Endothelial cell of umbilical vein (primary cell): ENCODE measurements at places on chromosomes 16 and 17. TPM values are rescaled to one million over a fixed set of nuclear protein-coding genes. Genes with fewer than 3 reads are reported as not detected.

DNA sequence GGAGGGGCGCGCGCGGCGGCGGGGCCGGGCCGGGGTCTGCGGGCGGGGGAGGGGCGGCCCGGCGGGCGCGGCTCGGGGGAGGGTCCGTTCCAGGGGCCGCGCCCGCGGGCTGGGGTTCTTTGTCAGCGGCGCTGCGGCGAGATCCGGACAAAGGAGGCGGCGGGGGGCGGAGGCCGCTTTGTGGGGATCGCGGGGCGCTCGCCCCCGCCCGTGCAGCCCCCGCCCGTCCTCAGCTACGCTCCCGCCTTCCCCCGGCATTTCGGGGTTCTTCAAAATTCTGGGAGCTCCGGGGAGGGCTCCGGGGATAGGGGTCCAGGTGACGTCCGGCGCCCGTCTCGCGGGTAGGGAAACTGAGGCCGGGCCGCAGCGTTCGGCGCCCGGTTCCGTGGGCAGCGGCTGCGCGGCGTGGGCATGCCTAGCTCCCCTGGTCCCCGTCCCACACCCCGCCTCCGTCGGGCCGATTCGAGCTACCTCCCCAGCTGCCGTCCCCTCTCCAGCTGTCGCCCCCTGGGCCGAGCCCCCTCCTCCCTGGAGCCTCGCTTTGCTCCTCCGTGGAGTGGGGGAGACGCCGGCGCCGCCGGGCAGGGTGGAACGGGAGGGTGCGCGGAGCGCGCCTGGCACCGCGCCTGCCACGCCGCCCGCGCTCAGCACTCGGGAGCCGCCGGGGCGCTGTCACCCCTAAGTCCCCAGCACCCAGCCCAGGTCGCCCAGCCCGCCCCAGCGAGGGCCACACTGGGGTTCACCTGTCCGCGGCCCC, 546 bp downstream of the SNN start:
- H3K27ac ChIP-seq: no peak overlapping the region
- no peaks in the 10 kb centered on the region for H3K27me3 ChIP-seq
- no peaks in the 10 kb centered on the region for H3K36me3 ChIP-seq
- H3K4me1 ChIP-seq: peaks cover 13% of the 10 kb centered on the region
- no peak for DNase-seq

- H3K27ac ChIP-seq: no peak overlapping the region
- no peaks in the 10 kb centered on the region for H3K36me3 ChIP-seq
- peaks cover 2% of the 10 kb centered on the region for H3K27me3 ChIP-seq
- peaks cover 3% of the 10 kb centered on the region for H3K4me1 ChIP-seq
- no peak for DNase-seq
Observed at GRCh38 chr16:50372611-50373344, 4.0 kb upstream of the BRD7 start.

- peak overlapping the region; percentile 94 for H3K27ac ChIP-seq
- peak overlapping the region; percentile 62 for H3K4me3 ChIP-seq
Observed at GRCh38 chr17:39461926-39462569, 762 bp downstream of the CDK12 start.

DNA sequence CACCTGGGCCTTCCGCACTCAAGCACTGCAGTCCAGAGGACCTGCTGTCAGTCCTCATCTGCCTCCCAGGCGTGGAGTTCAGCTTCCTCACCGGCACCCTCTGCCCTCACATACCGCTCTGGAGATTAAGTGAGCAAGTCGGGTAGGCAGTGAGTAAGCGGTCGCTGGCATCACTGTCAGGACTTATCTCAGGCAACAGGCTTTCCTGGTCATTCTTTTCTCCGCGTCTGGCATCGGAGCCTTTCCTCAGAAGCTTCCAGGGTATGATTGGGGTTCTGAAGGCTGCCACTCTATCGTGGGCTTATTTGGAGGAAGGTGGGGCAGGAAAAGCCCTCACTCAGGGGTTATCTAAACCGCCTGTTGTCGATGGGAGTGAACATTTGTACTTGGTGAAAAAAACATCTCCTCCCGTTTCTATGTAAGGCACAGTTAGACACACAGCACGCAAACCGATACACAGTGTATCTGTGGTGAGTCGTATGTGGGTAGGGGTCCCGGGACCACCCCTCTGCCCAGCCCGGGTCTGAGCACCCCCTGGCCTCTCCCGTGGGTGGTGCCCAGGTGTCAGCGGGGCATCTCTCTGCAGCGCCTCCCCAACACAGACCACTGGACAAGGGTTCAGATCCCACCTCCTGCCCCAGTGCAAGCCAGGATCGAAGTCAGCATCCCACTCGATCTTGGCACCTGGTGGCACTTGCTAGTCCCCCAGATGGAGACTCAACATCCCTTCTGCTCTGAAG, 92.5 kb upstream of the PLCG2 start:
- no peak overlapping the region for H3K4me3 ChIP-seq
- no peaks in the 10 kb centered on the region for H3K27me3 ChIP-seq
- H3K4me1 ChIP-seq: peaks cover 29% of the 10 kb centered on the region
- no peaks in the 10 kb centered on the region for H3K36me3 ChIP-seq
- peak; percentile 99 for DNase-seq

DNA sequence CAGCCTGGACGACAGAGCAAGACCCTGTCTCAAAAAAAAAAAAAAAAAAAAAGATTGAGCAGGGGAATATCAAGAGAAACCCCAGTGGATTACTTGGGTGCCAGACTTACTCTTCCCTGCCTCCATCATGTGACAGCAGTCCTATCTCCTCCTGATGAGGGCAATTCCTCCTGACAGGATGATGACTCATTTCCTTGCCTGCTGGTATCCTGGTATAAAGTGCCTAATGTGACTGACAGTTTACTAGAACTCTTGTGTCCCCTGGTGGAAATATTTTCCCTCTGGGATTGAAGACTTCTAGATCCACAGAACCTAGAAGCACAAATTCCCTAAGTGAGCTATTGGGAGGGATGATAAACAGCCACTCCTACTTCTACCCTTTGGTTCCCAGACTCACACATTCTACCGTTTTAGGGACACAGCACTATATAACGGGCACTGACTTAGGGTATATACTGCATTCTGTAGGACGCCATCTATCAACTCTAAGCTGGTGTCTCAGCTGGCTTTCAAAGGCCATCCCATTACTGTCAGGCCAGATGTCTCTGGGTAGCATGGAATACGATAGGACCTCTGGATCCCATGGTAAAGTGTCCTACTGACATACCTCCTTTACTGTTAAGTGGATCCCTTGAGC, 114.6 kb upstream of the MED13 start:
- DNase-seq: peak; percentile 80
- no peaks in the 10 kb centered on the region for H3K27me3 ChIP-seq
- peaks cover 17% of the 10 kb centered on the region for H3K4me1 ChIP-seq
- no peak overlapping the region for H3K27ac ChIP-seq
- H3K4me3 ChIP-seq: no peak overlapping the region

DNA sequence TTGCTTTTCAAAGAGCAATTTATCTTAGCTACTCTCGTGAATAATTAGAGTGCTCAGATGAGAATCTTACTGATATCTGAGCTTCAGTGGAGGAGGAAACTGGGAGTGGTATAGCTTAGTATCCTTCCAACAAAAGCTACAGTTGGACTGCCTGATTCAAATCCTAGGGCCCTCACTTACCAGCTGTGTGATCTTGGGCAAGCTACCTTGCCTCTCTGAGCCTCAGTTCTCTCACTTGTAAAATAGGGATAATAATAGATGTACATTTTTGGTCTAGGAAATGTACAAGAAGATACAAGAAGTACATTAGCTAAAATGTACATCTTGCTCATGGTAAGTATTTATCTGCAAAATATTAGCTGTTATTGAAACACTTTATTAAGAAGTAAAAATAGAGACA, 502.0 kb downstream of the HAPSTR1 start:
- no peaks in the 10 kb centered on the region for H3K27me3 ChIP-seq
- DNase-seq: no peak
- no peaks in the 10 kb centered on the region for H3K4me1 ChIP-seq
- no peak overlapping the region for H3K27ac ChIP-seq

Gene ZNF768
- total RNA-seq: 24.7 and 25.1 TPM in 2 replicates

DNA sequence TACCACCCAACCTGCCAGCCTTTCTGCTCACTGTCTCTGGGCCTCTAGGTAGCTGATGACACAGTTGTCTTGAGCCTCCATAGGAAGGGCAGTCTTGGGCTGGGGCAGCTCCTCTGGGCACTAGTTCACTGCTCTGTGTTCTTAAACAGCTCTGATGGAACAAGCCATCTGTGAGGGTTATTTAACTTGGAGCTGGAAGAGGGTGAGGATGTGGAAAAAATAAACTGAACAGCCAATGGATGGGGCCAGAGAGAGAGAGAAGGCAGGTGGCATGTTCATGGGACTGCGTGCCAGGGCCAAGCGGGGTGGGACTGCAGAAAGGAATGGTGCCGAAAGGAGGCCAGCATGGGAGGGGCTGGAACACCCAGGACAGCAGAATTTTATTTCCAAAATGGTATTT, 52.6 kb downstream of the HIC1 start:
- no peak overlapping the region for H3K27ac ChIP-seq
- DNase-seq: no peak
- no peaks in the 10 kb centered on the region for H3K36me3 ChIP-seq
- H3K4me1 ChIP-seq: peaks cover 19% of the 10 kb centered on the region
- no peak overlapping the region for H3K4me3 ChIP-seq

GRCh38 chr17:14282726-14283125, 18.2 kb upstream of the HS3ST3B1 start:
- no peak for DNase-seq
- H3K27me3 ChIP-seq: no peaks in the 10 kb centered on the region
- H3K27ac ChIP-seq: no peak overlapping the region
- no peaks in the 10 kb centered on the region for H3K36me3 ChIP-seq
- no peaks in the 10 kb centered on the region for H3K4me1 ChIP-seq

DNA sequence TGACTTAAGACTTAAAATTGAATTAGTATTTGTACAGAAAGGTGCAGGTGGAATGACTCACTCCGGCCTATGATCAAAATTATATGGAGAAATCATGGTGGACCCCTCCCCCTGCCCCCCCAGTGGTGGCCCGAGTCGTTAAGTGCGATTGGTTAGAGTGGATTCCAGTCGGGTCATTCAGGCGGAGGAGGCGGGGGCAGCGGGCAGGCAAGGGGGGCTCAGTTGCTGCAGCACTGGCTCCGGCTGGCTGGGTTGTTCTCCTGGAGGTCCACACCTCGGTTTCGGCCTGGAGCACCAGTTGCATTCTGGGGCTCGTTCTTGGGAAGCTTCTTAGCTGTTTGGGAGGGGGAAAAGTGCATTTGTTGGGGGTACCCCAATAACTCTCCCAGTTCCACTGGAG, 3.0 kb downstream of the HSPB9 start:
- DNase-seq: no peak
- H3K4me1 ChIP-seq: peaks cover 18% of the 10 kb centered on the region
- H3K27ac ChIP-seq: no peak overlapping the region
- no peak overlapping the region for H3K4me3 ChIP-seq
- H3K27me3 ChIP-seq: no peaks in the 10 kb centered on the region

- peak; percentile 41 for DNase-seq
- peaks cover 4% of the 10 kb centered on the region for H3K36me3 ChIP-seq
- no peak overlapping the region for H3K4me3 ChIP-seq
- H3K27ac ChIP-seq: peak overlapping the region; percentile 92
- peaks cover 41% of the 10 kb centered on the region for H3K4me1 ChIP-seq
Observed at GRCh38 chr16:75580-76501, 2.2 kb upstream of the MPG start.

DNA sequence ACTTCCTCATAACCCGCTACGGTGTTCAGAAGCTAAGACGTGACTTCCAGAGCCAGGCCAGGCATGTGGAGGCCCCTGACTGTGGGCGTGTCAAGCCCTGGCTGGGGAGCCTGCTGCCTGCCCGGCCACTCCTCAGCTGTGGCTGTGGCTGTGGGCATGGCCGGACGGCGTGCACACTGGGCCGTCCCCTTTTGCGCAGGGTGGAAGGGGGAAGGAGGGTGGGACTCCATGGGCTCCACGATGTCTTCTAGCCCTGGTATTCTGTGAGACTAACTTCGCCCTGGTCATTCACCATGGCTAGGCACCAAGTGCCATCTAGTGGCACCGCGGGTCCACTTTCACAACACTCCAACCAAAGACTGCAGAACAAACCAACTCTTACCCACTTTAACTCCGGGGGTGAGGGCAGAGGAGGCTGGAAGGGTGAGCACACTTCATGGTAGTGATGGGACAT, 67.9 kb downstream of the N4BP1 start:
- no peak overlapping the region for H3K4me3 ChIP-seq
- DNase-seq: peak; percentile 49
- H3K36me3 ChIP-seq: peaks cover 15% of the 10 kb centered on the region
- H3K4me1 ChIP-seq: no peaks in the 10 kb centered on the region

DNA sequence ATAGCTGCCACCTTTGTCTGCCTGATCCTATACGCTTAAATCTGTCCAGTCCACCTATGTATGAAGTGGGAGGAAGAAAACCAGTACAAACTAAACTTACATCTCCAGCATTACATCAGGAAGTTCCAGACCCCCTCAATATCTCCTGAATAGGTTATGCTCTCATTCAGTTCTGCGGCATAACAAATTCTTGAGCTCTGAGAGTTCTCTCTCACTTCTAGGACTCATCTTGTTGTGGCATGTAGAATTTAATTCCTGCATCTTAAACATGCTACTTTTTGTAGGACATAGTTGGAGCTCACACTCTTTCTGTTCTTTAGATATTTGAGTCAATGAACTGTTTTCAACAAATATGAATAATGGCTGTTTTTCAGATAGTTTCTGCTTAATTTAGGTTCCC, 662.5 kb downstream of the CDH11 start:
- H3K4me1 ChIP-seq: no peaks in the 10 kb centered on the region
- no peaks in the 10 kb centered on the region for H3K27me3 ChIP-seq
- H3K36me3 ChIP-seq: no peaks in the 10 kb centered on the region
- no peak overlapping the region for H3K27ac ChIP-seq
- no peak overlapping the region for H3K4me3 ChIP-seq

- no peak for DNase-seq
- H3K27me3 ChIP-seq: no peaks in the 10 kb centered on the region
- no peaks in the 10 kb centered on the region for H3K36me3 ChIP-seq
Observed at GRCh38 chr16:53756275-53756996, 52.5 kb downstream of the FTO start.

DNA sequence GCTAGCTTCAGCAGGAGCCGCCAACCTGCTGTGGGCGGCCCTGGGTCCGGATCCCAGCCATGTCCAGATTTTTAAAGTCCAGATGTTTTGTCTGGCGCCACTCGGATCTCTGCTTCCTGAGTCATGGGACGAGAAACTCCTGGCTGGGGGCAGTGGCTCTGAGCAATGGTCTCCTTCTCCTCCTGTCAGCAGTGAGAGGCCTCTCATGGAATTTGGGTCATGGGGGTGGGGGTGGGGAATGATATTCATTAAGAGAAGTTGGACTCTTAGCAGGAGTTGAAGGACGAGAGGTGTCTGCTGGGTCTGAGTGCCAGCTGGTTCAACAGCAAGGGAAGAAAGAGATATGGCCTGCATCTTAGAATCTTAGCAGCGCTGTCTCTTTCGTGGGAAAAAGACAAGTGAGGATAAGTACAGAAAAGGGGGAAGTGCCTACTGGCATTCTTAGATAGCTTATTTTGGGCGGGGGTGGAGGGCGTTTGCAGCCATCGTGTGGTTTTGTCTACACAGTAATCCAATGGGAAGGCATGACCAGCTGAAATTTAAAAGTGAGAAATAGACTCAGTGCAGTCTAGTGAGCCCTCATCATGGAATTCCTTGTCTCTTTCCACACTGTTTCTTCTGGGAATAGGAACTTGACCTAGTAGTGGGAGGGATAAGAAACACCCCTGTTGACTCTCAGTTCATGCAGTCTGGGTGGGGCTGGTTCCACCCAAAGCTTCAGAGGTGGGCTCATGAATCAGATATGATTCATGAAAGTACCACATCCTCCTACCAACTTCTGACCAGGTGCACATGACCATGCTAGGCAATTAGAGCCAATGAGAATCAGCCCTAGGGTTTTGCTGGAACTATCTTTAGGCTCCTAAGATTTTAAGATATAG, 80.5 kb downstream of the MYH13 start:
- no peaks in the 10 kb centered on the region for H3K27me3 ChIP-seq
- DNase-seq: no peak
- no peaks in the 10 kb centered on the region for H3K36me3 ChIP-seq
- no peak overlapping the region for H3K27ac ChIP-seq
- H3K4me1 ChIP-seq: no peaks in the 10 kb centered on the region
- no peak overlapping the region for H3K4me3 ChIP-seq

Gene ABCA6
- 16.8 and 30.5 TPM in 2 replicates for total RNA-seq

Gene HS3ST2
- total RNA-seq: not detected in 2 replicates

Gene GJC1
- 35.9 and 39.7 TPM in 2 replicates for total RNA-seq
